ENCODE measurements at places on chromosomes 16 and 17.
A peak's percentile ranks its signal among the peaks of the same experiment; 100 is the strongest.

DNA sequence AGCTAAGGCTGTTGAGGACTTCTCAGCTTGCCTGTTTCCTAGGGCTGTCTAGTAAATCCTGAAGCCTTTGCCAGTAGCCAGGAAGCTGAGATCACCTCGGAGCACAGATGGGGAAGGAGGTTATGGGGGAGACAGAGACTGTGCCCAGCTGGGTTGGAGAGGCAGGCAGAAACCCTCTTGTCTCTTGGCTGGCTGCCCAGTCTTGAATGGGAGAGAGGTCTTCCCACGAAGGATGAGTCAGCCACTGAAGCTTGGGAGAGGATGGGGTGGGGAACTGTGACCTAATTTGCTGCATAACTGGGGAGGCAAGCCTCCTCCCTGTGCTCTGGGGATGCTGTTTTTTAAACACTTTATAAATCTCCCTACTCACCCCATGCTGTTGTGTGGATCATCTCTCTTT lies 69.8 kb downstream of the SHISA9 start:
- peak; percentile 90 for DNase-seq

DNA sequence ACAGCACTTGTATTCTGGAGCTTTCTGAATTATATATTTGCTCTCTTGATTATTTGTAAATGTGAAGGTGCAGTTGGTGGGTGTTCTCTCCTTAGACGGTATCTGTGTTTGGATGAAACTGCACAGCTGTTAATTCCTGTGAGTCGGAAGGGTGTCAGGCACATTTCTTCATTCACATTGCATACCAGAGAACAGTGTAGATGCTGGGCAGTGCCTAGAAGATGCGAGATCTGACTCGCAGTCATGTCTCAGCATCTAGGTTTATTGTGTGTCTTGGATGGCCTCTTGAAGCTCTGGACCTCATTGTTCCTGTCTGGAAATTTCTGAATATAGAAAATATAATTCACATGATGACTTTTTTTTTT lies 61.2 kb downstream of the CLEC16A start:
- peak; percentile 28 for DNase-seq

DNA sequence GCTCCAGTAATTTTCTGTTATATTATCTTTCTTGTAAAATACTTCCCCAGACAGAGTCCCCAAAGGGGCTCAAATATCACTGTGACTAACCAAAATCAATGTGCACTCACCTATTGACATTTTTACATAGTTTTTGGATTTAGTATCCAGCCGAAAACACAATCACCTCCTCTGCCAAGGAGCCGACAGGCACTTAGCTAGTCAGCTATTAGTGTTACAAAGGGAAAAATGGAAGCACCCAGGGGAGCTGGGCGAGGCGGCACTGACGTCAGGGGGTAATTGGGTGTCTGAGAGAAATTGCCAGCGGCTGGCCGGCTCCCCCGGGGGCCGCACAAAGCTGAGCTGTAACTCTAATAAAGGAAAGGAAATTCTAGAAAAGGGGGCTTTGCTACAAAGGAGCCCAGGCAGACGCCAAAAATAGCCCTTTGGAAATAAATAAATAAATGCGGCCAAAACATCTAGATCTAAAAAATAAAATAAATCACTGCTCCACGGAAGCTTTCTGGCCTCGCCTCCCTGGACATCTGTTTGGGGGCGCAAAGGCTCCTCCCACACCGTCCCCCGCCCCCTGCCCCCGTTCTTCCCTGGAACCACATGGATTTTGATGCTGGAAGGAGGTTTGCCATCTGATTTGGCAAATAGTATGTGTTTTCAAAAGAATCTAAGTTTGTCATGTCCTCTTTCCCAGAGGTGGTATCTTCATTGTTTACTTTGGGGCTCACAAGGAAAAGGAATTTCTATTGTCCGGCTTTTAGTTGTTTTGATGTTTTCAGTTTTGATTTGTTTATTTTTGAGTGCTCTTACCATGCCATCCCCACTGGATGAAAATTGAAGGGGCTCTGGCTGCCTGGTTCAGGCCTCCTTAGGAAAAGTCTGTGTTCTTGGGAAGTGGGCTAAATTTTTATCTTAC lies 156.7 kb downstream of the ZNF423 start:
- DNase-seq, result no peak

- no peak for DNase-seq
Measured at GRCh38 chr17:7133424-7133823, 18.8 kb upstream of the ASGR2 start.

DNA sequence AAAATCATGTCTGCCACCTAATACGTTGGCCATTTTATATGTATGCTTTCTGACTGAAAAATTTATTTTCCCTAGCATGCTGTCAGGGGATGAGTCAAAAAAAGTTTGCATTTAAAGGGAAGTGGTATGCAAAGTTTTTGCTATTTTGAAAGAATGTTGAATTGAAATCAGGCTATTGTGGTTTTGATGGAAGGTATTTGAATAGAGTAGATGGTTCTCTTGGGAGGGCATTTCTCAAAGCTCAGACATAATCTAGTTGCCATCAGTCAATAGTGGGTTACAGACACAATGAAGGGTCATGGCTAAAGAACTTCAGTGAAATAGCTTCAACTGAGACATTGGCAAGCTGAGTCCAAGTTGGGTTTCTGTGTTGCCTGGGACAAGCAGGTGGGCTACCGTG lies 102.4 kb downstream of the MAP2K6 start:
- no peak for DNase-seq

DNA sequence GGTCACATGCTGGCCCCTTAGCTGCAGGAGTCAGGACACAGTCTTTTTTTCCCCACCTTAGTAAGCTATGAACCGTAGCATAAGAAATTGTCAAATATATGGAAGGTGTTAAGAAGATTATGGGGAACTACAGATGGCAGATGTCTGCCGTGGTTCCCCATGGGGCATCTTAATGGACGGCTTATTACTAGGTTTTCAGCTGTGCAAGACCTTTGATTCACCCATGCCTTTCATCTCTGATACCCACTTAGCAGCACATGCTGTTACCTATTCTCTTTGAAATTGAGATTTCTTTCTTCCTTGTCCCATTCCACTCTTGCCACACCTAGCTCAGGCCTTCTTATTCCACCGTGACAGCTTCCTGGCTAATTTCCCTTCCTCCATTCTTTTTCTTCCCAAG lies 70.7 kb downstream of the RPTOR start:
- DNase-seq, result no peak

GRCh38 chr17:47208744-47209488 lies at the start of gene MYL4:
Gene MYL4 (plus strand): TSS chr17:47209348. CDS start chr17:47209423, 75 bp downstream.
- no peak for DNase-seq

- DNase-seq, result peak; percentile 48
Measured at GRCh38 chr17:73429440-73430164, 117.8 kb upstream of the CDC42EP4 start.

- DNase-seq, result peak; percentile 96
Measured at GRCh38 chr16:57304169-57305061, 19.9 kb upstream of the PLLP start.
